Heart right ventricle (tissue), 16 donors: ENCODE measurements at places on chromosomes 16 and 17. TPM values are rescaled to one million over a fixed set of nuclear protein-coding genes. Genes with fewer than 3 reads are reported as not detected.

DNA sequence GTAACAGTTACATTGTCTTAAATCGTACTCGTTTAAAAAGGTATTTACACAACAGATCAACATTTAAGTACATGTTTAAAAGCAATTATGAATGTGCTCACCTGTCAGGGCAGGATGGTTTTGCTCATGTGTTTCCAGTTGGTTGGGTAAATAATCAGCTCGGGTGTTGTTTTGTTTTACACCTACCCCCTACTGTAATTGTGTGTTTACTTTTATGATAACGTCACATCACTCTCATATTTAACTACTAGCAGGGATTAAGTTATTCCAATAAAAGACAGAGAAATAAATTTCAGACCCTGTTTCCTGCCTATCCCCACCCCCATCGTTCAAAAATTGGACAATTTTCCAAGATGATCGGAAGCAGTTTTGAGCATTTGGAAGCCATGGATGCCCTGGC, 390.2 kb downstream of the SEC14L1 start:
- no peak overlapping the region for H3K4me3 ChIP-seq
- peaks cover 11% of the 10 kb centered on the region for H3K4me1 ChIP-seq
- H3K27me3 ChIP-seq = peaks cover 21% of the 10 kb centered on the region
- no peaks in the 10 kb centered on the region for H3K36me3 ChIP-seq
- no peak overlapping the region for H3K27ac ChIP-seq
- no peak for DNase-seq

Gene VKORC1
- total RNA-seq = 31.4 TPM

- peak; percentile 66 for DNase-seq
- H3K4me3 ChIP-seq = no peak overlapping the region
- H3K36me3 ChIP-seq = peaks cover 11% of the 10 kb centered on the region
- H3K27ac ChIP-seq = peak overlapping the region; percentile 87
Measured at GRCh38 chr16:67672739-67673662, 6.4 kb downstream of the C16orf86 start.

GRCh38 chr16:72129976-72130656, 36.5 kb downstream of the DHX38 start:
- no peaks in the 10 kb centered on the region for H3K36me3 ChIP-seq
- no peaks in the 10 kb centered on the region for H3K4me1 ChIP-seq

GRCh38 chr16:83147244-83147643, 520.5 kb downstream of the CDH13 start:
- H3K4me3 ChIP-seq = no peak overlapping the region
- no peaks in the 10 kb centered on the region for H3K36me3 ChIP-seq
- DNase-seq = no peak
- H3K27ac ChIP-seq = no peak overlapping the region
- no peaks in the 10 kb centered on the region for H3K27me3 ChIP-seq

Gene FMNL1
- total RNA-seq = 8.1 TPM

Gene EXOC3L1
- total RNA-seq = 4.2 TPM

DNA sequence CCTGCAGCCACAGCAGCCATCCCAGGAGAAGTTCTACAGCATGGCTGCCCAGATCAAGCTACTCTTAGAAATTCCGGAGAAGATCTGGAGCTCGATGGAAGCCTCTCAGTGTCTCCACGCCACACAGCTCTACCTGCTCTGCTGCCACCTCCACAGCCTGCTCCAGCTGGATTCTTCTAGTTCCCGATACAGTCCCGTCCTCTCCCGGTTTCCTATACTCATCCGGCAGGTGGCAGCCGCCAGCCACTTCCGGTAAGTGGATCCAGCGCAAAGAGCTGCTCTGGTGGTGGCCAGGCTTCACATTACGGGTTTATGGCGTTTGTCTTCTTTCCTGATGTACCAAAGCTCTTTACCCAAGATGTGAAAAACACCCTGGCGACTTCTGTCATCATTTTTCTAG, 3.6 kb downstream of the COG1 start:
- peaks cover 3% of the 10 kb centered on the region for H3K36me3 ChIP-seq
- H3K4me1 ChIP-seq = peaks cover 26% of the 10 kb centered on the region
- H3K27ac ChIP-seq = no peak overlapping the region
- H3K27me3 ChIP-seq = no peaks in the 10 kb centered on the region
- no peak for DNase-seq

DNA sequence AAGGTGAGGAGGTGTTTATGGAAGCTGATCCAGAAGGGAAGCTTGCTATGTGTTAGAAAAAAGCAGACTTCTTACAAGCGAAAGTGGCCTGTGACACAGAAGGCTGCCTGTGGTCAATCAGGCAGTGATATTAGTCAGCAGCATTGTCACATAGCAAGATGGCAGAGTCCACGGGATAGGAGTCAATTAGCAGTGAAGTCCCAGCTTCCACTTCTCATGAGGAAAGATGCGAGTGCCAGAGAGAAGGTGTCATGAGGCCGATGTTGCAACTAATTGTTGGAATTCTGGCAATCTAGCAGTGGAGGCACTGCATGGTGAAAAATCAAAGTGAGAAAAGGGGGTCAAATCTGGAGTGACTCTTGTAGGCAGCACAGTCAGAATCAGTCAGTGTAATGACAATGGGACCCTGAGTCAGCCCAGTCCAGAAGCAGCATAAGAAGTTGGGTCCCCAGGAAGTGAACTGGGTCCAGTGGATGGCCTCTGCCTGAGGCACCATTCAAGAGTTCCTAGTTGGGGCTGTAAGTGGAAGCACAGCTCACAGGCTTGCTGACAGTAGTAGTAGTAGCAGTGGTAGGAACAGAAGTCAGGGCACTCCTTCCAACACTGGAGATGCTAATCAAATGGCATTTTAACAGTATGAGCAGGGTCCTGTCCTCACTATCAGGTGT, 85.1 kb downstream of the TNFRSF13B start:
- no peaks in the 10 kb centered on the region for H3K36me3 ChIP-seq
- H3K27me3 ChIP-seq = no peaks in the 10 kb centered on the region
- no peak for DNase-seq
- H3K4me3 ChIP-seq = no peak overlapping the region
- no peak overlapping the region for H3K27ac ChIP-seq

DNA sequence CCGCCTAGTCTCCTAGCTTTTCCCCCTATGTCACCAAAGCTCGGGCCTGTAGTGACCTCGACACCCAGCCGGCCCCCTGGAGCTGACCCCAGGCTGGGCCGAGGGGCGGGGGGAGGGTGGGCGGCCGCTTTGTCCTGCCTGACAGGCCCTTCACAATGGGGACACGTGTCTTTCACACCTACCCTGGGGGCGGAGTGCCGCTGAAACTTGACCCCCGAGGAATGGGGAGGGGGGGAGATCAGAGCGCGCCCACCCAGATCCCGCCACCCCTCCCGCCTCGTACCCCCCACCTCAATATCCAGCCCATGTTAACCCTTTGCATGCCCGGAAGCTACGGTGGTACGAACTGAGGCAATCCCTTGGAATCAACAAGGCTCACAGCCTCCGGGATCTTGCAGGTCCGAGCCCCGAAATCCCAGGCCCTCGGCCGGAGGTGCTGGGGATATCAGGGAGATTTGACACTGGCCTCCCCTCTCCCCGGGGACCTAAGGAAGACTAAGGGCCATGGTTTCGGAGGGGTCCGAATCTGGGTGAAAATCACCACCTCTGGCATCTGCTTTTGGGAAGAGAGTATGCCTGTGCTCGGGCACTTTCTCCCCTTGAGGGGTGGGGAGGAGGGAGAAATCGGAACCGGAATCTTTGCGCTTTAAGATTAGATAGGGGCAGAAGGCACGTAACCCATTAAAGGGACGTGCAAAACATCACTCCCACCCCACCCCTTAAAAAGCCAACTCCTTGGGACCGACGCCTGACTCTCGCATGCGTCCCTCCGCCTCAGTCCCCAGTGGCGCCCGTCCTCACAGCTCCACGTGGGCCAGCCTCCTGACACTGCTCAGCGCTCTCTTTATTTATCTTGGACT, 2.6 kb downstream of the NOG start:
- peaks cover 48% of the 10 kb centered on the region for H3K4me1 ChIP-seq
- DNase-seq = no peak
- peak overlapping the region; percentile 35 for H3K4me3 ChIP-seq
- no peaks in the 10 kb centered on the region for H3K27me3 ChIP-seq
- H3K36me3 ChIP-seq = no peaks in the 10 kb centered on the region

DNA sequence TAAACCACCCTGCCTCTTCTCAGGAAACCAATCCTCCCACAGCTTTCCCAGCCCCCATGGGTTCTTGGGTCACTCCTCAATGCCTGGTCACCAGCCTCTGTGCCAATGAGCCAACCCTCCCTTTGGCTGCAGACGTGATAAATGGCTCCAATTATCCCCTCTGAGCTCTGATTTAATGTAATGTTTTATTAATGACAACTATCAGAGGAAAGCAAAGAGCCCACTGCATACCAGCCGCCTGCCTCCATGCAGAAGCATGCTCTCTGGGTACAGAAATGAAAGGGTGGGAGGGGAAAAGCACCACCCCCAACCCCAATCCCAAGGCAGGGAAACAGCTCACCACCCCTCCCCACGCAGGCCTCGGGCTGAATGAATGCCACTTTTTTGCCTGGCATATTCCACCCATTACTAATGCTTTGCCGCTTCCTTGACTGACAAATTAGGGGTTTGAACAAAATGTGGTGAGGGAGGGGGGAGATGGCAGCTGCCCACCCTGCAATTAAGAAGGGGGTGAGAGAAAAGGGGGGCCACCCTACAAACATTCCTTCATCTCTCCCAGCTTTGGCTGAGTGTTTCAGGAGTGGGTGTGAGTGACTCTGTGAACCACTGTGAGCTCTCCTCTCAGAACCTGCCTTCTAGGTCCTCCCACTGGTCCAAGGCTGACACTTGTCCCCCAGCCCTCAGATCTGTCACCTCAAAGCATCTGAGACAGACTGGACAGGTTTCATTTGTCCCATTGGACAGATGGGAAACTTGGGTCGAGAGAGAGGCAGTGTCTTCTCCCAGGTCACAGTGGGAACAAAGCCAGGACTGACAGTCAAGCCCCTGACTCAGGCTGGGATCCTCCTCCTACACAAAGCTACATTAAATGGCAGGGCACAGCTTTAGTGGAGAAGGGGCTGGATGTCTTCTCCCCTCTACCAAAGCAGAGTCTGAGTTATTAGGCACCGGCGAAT, 161.5 kb downstream of the TMEM132E start:
- no peak overlapping the region for H3K27ac ChIP-seq
- no peaks in the 10 kb centered on the region for H3K4me1 ChIP-seq
- H3K36me3 ChIP-seq = no peaks in the 10 kb centered on the region
- peaks cover 15% of the 10 kb centered on the region for H3K27me3 ChIP-seq

DNA sequence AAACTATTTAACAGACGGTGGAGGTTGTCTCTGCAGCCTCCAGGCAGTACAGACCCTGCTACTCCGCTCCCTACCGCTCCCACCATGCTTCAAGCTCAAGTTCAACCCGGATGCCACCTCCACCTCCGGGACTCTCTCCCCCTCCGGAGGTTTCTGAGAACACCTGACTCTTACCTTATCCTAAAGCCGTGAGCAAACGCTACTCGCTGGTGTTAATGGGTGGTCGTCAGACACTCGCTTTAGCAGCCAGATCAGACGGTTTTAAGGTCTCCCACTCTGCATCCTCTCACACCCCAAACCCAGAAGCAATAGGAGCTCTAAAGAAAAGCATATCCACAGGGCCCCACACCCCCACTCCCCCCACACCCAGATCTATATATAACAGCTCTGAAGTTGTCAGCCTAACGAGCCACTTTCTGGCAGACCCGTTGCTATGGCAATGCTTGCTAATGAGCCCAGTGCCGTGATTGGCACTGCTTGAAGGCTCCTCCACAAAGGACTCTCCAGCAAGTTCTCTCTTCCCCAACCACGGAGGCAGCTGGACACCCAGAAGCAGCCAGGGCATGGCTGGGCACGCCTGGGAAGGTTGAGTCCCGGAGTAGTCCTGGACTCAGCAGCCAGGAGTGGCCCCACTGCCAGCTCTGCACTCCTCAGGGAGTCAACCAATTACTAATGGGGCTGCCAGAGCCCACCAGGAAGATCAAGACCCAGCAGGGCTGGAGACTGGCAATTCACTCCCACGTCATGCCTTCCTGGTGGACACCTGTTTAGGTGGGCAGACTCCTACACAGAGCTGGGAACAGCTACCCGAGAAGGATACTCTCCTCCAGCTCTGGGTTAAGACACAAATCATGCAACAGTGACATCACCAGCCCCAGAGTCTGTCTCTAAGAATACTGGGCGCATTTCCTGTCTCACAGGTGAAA, 121.2 kb upstream of the RCVRN start:
- H3K36me3 ChIP-seq = no peaks in the 10 kb centered on the region
- no peak overlapping the region for H3K4me3 ChIP-seq
- H3K27me3 ChIP-seq = no peaks in the 10 kb centered on the region
- peaks cover 10% of the 10 kb centered on the region for H3K4me1 ChIP-seq

Gene CRYBA1
- not detected for total RNA-seq

GRCh38 chr17:65966072-65966695, 225.7 kb downstream of the CEP112 start:
- H3K4me3 ChIP-seq = no peak overlapping the region
- H3K36me3 ChIP-seq = no peaks in the 10 kb centered on the region
- no peak for DNase-seq

DNA sequence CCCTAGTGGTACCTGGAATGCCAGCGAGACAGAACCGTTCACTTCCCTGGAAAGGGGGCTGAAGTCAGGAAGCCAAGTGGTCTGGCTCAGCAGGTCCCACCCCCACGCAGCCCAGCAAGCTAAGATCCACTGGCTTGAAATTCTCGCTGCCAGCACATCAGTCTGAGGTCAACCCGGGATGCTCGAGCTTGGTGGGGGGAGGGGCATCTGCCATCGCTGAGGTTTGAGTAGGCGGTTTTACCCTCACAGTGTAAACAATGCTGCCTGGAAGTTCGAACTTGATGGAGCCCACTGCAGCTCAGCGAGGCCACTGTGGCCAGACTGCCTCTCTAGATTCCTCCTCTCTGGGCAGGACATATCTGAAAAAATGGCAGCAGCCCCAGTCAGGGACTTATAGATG, 464.7 kb upstream of the TOM1L1 start:
- H3K27me3 ChIP-seq = no peaks in the 10 kb centered on the region
- H3K4me3 ChIP-seq = no peak overlapping the region
- H3K36me3 ChIP-seq = no peaks in the 10 kb centered on the region
- no peak for DNase-seq

- peak overlapping the region; percentile 74 for H3K27ac ChIP-seq
- H3K4me1 ChIP-seq = peaks cover 19% of the 10 kb centered on the region
- no peak for DNase-seq
- no peak overlapping the region for H3K4me3 ChIP-seq
- H3K27me3 ChIP-seq = no peaks in the 10 kb centered on the region
Measured at GRCh38 chr17:40498281-40499084, 2.9 kb downstream of the TNS4 start.

Gene ARHGAP44
- total RNA-seq = 9.0 TPM

Gene CALB2
- 1.8 TPM for total RNA-seq

DNA sequence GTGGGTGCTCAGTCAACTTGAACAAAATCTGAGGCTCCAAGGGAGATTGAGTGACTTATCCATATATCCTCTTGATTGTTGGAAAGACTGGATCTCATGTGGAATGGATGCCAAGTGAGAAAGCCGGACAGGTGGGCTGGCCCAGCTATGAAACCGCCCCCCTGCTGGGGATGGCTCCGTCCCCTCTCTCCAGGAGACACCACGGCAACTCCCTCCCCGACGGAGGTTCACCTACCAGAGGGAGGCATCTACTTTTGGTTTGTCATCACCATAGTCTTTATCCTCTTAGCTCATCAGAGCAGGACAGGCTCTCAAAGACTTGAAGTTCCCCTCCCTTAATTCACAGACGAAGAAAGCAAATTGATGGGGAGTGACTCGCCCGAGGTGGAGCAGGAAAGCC, 1.8 kb upstream of the ALG1 start:
- no peak for DNase-seq
- no peak overlapping the region for H3K27ac ChIP-seq
- H3K4me1 ChIP-seq = no peaks in the 10 kb centered on the region

- no peak overlapping the region for H3K4me3 ChIP-seq
- H3K27ac ChIP-seq = no peak overlapping the region
Measured at GRCh38 chr16:67441271-67441753, 10.4 kb downstream of the HSD11B2 start.

Gene SEPTIN1
- total RNA-seq = 1.5 TPM

GRCh38 chr16:15581127-15581815, 61.7 kb downstream of the MARF1 start:
- H3K36me3 ChIP-seq = peaks cover 9% of the 10 kb centered on the region
- H3K27ac ChIP-seq = no peak overlapping the region
- no peaks in the 10 kb centered on the region for H3K27me3 ChIP-seq
- DNase-seq = no peak
- H3K4me3 ChIP-seq = no peak overlapping the region
- H3K4me1 ChIP-seq = peaks cover 3% of the 10 kb centered on the region
